ENCODE measurements at places on chromosomes 3 and 15.

- DNase-seq, result no peak
These were observed 7.4 kb upstream of the HGD start for GRCh38 chr3:120689395-120689794.

GRCh38 chr3:29186982-29187725 is 93.7 kb upstream of the RBMS3 start:
- no peak for DNase-seq

- DNase-seq, result no peak
These were observed 755.8 kb downstream of the ROBO1 start for GRCh38 chr3:79011821-79012529.

DNA sequence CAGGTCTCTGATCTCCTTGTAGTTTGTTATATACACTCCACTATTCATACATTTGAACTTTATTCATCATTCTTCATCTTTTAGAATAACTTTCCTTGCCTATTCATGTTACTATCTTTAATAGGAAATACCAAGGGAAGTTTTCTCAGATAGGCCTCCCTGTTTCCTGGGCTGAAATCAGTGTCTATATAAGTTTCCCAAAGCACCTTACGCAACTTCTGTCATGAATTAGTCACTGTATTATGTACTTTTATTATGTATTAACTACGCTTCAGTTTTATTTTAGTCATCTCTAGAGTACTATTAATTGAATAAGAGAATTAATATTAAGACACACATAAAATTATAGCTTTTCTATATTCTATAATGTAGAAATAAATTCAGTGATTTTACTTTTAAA is 1481.5 kb downstream of the OTOL1 start:
- no peak for DNase-seq

GRCh38 chr3:83968356-83968755 is 990.4 kb upstream of the CADM2 start:
- no peak for DNase-seq

DNA sequence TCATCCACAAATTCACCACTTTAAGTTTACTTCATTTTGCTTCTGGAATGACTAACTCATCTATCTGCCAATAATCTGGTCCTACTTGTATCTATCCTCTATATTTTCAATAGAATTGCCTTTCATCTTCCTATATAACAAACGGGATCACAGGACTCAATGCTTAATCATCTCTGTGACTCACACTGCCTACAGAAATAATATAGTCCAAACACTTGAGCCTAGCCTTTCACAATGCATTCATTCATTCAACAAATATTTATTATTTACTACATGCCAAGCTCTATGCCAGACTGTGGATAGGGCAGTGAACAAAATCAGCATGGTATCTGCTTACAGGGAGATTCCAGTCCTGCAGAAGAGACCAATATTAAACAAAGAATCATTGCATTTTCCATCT is 16.6 kb upstream of the AGTR1 start:
- no peak for DNase-seq

GRCh38 chr3:129442486-129442885 is 2.5 kb downstream of the IFT122 start:
- DNase-seq, result no peak

DNA sequence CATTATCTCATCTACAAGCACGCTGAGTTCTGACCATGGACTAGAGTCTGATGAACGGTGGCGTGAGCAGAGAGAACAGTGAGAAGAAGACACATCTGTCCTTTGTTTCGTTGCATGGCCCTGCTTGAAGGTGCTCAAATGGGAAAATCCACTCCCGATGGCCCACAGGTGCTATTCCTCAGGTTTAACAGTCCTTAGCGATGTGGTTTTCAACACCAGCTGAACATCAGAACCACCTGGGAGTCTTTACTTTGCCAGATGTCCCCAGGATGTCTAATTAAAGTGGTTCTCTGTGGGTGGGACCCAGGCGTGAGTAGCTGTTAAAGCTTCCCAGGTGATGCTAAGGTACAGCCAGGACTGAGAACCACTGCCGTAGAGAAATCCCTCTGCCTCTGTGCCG is 13.0 kb downstream of the ADAMTS17 start:
- DNase-seq, result no peak

GRCh38 chr3:152729906-152730305 is 105.0 kb upstream of the P2RY1 start:
- DNase-seq, result no peak

DNA sequence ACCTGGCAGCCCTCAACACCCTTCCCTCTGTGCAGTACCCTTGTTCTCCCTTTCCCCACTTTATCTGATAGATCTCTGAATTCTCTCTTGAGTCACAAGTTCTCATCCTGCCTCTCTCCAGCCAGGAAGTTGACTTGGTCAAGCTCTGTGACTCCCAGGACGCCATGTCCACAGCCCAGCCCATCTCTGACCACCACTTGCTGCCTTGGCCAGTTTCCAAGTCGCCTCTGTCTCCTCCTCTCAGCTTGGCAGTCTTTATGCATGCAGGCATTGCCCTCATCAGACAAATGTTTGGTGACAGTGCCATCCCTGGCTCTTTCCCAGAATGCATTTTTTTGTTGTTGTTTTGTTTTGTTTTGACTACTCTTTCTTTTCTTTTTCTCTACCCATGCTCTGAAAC is 25.7 kb downstream of the ZNF35 start:
- DNase-seq, result no peak

GRCh38 chr3:195556390-195556789 is 13.3 kb upstream of the PPP1R2 start:
- DNase-seq, result no peak

DNA sequence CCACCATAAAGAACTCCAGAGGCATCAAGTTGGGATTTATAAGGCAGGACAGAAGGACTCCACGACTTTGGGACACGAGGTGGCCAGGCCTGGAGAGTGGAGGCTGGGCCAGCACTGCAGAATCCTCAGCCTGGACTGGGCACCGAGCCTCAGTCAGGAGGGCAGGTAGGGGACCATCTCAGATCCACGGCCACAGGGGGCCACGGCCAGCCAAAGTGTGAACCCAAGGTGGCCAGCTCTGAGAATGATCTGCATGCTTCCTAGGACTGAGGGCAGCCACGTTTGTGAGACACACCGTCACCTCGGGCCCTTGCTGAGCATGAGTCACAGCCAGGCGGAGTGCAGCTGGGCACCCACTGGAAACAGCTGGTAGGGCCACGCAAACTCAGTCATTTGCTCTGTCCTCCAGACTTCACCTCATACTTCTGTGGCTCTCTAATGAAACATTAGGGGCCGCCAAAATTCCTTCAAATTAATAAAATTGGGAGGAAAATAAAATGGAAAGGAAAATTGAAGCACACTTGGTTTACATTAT is 65.8 kb downstream of the CTNNB1 start:
- DNase-seq, result no peak

- DNase-seq, result no peak
These were observed 480.5 kb downstream of the CNTN4 start for GRCh38 chr3:2579206-2579605.

DNA sequence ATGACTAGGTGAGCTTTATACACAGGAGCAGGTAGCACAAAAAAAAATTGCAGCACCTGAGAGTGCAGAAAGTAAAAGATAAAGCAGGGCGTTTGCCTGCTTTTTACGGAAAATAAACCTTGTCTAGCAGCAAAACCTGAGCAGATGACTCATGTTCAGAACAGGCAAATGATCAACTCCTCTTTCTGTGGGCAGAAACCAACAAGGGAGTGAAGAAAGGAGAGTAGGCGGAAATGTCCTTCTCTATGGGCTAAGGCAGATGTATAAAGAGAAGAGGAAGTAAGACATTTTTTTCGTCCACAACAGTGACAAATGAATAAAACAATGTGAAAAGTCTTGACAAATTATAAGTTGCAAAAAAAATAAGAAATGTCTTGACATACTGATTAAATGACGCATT is 24.5 kb upstream of the GMNC start:
- DNase-seq, result no peak

- DNase-seq, result no peak
These were observed 75.5 kb downstream of the SPATA16 start for GRCh38 chr3:173065543-173065981.

GRCh38 chr15:38182900-38183299 is 69.7 kb upstream of the SPRED1 start:
- no peak for DNase-seq

DNA sequence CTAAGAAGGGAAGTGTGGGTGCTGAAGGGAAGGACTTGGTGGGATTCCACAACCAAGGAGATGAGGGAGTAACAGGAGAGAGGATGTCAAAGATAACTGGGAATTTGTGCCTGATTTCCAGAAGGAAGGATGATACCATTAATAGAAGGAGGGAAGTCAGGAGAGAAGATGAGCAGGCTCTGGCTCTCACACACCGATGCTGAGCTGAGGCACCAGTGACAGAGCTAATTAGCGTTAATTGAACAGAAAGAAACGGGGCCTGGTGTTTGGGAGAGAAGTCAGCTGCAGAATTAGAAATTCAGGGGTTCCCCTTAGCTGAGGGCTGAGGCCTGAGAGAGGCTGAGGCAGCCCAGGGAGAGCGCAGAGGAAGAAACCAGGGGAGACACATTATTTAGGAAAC is 11.9 kb upstream of the PDIA5 start:
- no peak for DNase-seq

GRCh38 chr3:53815067-53815466 is 31.2 kb downstream of the CHDH start:
- no peak for DNase-seq

DNA sequence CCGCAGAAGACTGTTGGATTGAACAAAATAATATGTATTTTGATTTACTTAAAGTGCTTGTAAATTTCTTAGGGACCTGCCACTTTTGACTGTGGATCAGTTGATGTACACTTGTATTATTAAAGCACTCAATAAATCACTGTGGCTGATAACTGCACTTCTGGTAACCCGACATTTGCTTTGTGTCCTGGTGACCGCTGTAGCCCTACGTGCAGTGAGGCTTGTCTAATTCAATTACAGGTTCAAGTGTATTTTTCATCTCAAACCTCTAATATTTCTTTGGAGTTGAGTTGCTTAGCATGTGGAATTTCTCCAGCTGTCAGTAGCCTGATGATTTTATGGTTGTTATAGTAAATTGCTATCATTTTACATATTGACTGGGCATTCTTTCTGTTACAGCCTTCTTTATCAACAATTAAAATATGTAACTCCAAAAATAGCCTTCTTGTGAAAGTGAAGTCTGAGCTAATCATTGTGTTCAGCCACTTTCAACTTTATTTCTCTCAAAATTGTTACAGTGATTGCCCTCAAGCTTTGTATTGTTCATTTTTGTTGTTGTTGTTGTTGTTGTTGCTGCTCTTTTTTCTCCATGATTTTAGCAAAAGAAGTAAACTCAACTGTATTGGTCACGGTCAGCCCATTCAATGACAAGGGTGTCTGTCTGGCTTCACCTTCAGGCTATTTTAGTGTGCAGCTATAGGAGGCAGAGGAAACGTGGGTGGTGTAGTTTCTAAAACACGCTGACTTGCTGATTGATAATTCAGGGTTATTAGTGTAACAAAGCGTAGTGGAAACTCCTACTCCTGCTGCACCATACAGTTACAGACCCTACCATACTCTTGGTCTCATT is 215.1 kb upstream of the UBE2E1 start:
- no peak for DNase-seq

GRCh38 chr15:43941555-43941954 is 114.8 kb downstream of the WDR76 start:
- DNase-seq, result no peak

DNA sequence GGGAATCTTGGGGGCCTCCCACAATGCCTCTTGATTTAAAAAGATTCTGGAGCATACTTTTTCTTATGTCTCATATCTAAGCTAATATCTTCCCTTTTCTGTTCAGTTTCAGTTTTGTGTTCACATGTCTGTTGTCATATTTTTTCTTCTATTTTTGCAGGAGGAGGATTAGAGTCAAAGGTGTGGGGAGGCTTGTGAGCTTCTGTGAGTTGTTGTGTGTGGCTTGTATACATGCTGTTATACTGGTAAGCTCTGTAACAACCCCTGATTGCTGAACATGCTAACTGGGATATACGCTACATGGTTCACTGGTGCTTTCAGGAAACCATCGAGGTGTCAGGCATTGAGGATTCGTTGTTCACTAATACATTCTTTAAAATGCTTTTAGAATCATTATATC is 83.5 kb downstream of the SLC25A26 start:
- no peak for DNase-seq

- DNase-seq, result no peak
These were observed 156.4 kb downstream of the LRRC28 start for GRCh38 chr15:99407716-99408115.

DNA sequence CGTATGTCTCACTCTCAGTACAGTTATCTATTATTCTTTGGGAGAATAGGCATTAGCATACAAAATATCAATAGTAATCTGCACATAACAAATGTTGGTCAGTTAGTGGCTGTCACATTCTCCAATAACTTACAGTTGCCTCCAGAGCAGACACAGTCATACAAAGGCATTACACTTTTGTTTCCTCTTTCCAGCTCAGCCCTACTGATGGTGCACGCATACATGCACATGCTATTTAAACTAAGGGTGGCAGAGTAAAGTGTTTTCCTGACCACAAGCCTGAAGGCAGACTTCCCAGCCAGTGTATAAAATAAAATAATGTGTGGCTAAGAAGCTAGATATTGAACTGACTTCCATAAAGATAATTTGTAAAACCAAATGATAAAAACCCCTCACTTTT is 47.6 kb downstream of the PHLDB2 start:
- DNase-seq, result no peak

GRCh38 chr3:100480081-100480480 is 12.3 kb upstream of the TMEM45A start:
- DNase-seq, result no peak

- DNase-seq, result no peak
These were observed 195.0 kb downstream of the ZNF621 start for GRCh38 chr3:40719660-40720287.

- no peak for DNase-seq
These were observed 296.6 kb downstream of the NR2F2 start for GRCh38 chr15:96627031-96627568.

DNA sequence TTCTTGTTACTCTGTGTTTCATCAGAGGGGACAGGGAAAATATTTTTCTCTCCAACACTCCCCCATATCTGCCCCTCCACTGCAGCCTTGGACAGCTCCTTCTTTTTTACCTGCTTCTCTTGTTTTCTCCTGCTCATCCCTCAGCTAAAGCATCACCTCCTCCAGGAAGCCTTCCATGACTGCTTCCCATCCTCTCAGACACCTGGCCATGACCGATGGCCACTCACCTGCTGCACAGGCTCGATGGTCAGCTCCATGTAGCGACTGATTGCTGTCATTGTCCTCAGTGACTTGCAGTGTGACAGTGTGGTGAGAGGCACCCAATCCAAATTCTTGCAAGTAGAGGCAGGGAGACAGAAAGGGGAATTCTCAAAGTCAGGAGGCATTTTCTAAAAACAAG is 22.5 kb downstream of the TMEM44 start:
- no peak for DNase-seq

- DNase-seq, result no peak
These were observed 1.4 kb upstream of the TMEM87A start for GRCh38 chr15:42274702-42274989.

GRCh38 chr15:48602358-48603122 is 43.0 kb downstream of the FBN1 start:
- DNase-seq, result no peak

GRCh38 chr3:69650066-69650419 is 89.2 kb upstream of the MITF start:
- no peak for DNase-seq

DNA sequence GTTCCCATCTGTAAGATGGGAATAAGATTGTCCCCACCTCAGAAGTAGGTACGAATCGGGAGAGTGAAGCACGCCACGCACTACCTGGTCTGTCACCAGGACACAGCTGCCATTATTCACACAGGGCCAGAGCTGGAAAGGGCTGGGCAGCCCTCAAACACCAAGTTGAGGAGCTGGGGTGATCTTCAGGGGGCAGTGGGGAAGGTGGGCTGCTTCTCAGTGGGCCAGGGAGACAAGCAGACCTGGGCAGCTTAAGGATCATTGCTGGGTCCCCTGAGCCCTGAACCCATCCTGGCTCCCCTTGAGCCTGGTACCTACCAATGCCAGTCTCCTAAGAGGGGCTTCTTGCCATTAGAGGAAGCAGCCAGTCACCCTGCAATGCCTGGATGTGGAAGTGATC is 82.1 kb downstream of the SMAD6 start:
- no peak for DNase-seq
